ENCODE measurements at places on chromosomes 6 and 20. TPM values are rescaled to one million over a fixed set of nuclear protein-coding genes. Genes with fewer than 3 reads are reported as not detected.

The DPPA5 gene
- not detected for polyA plus RNA-seq

The KCNK16 gene
- not detected for polyA plus RNA-seq

The NKX2-2 gene
- 0.69 TPM for polyA plus RNA-seq

The PPDPF gene
- polyA plus RNA-seq: 2.1 TPM

The OR12D3 gene
- polyA plus RNA-seq: not detected

The COL11A2 gene
- polyA plus RNA-seq: 0.67 TPM

The HDGFL1 gene
- not detected for polyA plus RNA-seq

The RUNX2 gene
- polyA plus RNA-seq: 1.8 TPM

The ARFGEF3 gene
- 10.4 TPM for polyA plus RNA-seq

The ZFAND3 gene
- polyA plus RNA-seq: 9.1 TPM

The EXOC2 gene
- 22.7 TPM for polyA plus RNA-seq

The TRIM40 gene
- not detected for polyA plus RNA-seq

The PRDM13 gene
- polyA plus RNA-seq: not detected

The CLDN20 gene
- polyA plus RNA-seq: not detected

The TSBP1 gene
- not detected for polyA plus RNA-seq

The HCRTR2 gene
- not detected for polyA plus RNA-seq

The ASF1A gene
- 61.6 TPM for polyA plus RNA-seq

The EEF1A1 gene
- polyA plus RNA-seq: 624 TPM

The RNF182 gene
- polyA plus RNA-seq: 9.5 TPM

The LSM14B gene
- 4.6 TPM for polyA plus RNA-seq

The TCP11 gene
- polyA plus RNA-seq: 0.94 TPM

The HLA-DOA gene
- not detected for polyA plus RNA-seq

The RAET1E gene
- polyA plus RNA-seq: 0.34 TPM

The SLC52A3 gene
- polyA plus RNA-seq: not detected

The TMEM151B gene
- polyA plus RNA-seq: 1.3 TPM

The SLC22A2 gene
- not detected for polyA plus RNA-seq

The C20orf202 gene
- 3.3 TPM for polyA plus RNA-seq

The GABRR1 gene
- 0.85 TPM for polyA plus RNA-seq

The SLC12A5 gene
- polyA plus RNA-seq: 498 TPM

The ADTRP gene
- 1.3 TPM for polyA plus RNA-seq

The ELOVL4 gene
- polyA plus RNA-seq: 101 TPM
